ENCODE measurements at places on chromosomes 3 and 15. TPM values are rescaled to one million over a fixed set of nuclear protein-coding genes. Genes with fewer than 3 reads are reported as not detected.

Gene NTRK3
- total RNA-seq, result not detected

Gene GLDN
- not detected for total RNA-seq

Gene ADGRG7
- total RNA-seq, result not detected

Gene SLC6A1
- under 0.01 TPM for total RNA-seq

Gene SEMA3G
- total RNA-seq, result 0.45 TPM

Gene XCR1
- not detected for total RNA-seq

Gene STRA6
- total RNA-seq, result not detected

Gene CSNK1G1
- 55.2 TPM for total RNA-seq

Gene UBL7
- total RNA-seq, result 41.7 TPM

Gene RTP3
- total RNA-seq, result not detected

Gene LYZL4
- not detected for total RNA-seq

Gene FSIP1
- total RNA-seq, result 3.8 TPM

Gene POTEB2
- total RNA-seq, result not detected

Gene CASR
- total RNA-seq, result not detected

Gene GP5
- 0.17 TPM for total RNA-seq

Gene MNS1
- 2.4 TPM for total RNA-seq

Gene TRH
- not detected for total RNA-seq

Gene EPB42
- total RNA-seq, result not detected

Data from mammary epithelial cell (primary cell).